ENCODE measurements at places on chromosomes 11 and 22.

GRCh38 chr11:35077709-35078469 is 61.1 kb upstream of the CD44 start:
- peak; percentile 53 for DNase-seq

- no peak for DNase-seq
Measured at GRCh38 chr11:30333405-30333804, 10.5 kb downstream of the ARL14EP start.

DNA sequence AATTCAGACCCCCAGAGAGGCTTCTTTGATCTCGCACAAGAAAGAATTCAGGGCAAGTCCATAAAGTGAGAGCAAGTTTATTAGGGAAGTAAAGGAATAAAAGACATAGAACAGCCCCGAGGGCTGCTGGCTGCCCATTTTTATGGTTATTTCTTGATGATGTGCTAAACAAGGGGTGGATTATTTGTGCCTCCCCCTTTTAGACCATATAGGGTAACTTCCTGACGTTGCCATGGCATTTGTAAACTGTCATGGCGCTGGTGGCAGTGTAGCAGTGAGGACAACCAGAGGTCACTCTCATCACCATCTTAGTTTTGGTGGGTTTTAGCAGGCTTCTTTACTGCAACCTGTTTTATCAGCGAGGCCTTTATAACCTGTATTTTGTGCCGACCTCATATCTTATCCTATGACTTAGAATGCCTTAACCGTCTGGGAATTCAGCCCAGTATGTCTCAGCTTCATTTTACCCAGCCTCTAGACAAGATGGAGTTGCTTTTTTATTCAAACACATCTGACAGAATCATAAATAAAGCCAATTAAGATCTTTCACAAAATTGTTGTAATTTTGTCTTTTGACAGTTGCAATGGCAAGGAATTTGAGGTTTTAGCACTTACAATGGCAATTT is 7.6 kb downstream of the DDIAS start:
- DNase-seq, result no peak

DNA sequence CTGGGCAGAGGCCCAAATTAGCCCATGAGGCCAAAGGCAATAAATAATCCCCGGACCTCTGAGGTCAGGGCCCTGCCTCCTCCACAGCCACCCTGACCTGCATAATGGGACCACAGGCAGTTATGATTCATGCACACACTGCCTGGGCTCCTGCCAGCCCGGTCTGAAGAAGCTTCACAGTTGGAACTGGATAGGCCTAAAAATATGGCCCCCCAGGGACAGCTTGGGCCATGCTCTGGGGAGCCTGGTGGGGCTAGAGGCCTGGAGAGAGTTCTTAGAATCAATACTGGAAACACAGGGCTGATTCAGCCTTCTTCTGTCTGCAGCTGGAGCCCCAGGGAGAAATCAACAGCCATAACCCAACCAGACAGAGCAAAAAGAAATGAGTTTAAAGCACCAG is 112.8 kb upstream of the CADM1 start:
- no peak for DNase-seq

DNA sequence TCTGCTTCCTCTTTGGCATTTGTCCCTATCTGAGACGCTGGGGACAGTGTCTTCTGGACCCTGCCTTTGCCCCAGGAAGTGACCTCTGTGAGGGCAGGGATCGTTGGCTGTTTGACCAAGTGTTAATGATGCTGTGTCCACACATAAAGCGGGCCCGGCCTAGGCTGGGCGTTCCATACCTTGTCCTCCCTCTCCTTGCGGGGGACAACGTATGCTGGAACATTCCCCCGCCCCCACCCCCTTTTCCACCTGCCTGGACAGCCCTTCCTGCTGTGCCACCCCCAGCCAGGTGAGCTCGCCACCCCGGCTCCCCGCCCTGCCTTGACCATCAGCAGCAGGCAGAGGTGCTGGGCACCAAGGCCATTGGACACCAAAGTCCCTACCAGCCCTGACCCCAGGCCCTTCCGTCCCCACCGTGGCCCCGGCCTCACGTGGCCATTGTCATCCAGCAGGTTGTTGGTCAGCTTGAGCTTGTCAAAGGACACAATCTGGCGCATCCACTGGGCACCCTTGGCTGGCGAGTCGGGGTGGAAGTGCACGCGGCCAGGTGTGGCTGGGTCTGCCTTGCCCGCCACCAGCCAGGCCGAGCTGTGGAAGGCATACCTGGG is 4.1 kb upstream of the NUDT8 start:
- no peak for DNase-seq

DNA sequence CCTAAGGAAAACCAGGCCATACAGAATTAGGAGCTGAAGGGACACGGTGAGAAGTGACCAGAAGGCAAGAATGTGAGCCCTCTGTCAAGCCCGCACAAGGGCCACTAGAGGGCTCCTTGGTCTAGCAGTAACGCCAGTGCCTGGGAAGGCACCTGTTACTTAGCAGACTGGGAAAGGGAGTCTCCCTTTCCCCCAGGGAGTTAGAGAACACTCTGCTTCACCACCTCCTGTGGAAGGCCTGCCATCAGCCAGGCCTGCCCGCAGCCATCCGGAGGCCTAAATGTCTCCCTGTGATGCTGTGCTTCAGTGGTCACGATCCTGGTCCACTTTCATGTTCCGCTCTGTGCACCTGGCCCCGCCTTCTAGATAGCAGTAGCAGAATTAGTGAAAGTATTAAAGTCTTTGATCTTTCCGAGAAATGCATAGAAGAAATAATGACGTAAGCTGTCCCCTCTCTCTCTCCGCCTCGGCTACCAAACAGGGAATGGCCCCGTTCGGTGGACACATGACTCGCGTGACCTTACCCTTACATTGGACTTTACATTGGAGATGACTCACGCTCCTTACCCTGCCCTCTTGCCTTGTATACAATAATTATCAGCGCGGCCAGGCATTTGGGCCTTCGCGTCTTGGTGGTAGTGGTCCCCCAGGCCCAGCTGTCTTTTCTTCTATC is 10.7 kb upstream of the GSTP1 start:
- peak; percentile 34 for DNase-seq

DNA sequence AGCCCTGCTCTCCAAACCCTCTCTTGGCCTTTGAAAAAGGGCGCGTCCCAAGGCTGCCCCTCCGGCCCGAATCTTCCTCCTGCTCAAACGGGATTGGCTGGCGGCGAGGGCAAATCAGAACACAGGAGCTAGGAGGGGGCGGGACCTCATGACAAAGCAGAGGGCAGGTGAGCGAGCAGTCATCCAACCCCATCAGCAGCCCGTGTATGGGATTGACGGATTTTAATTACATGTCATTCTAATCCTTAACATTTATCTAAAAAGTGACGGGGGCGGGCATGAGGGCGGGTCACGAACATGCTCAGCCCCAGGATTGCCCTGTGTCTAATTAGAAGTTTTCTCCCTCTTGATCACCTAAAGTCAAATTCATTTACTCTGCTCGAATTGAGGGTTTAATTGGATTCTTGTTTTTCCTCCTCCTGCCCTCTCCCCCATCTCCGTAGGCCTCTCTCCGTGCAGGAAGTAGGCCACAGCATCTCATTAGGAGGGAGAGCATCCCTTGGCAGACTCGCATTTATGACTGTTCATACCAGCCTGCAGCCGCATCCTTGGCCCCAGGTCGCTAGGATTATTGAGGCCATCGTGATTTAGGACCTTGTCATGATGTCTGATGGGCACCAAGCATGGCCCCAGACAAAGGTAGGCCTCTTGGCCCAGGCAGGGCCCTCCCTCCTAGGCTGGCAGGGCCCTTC is 147.1 kb downstream of the CHST1 start:
- no peak for DNase-seq

DNA sequence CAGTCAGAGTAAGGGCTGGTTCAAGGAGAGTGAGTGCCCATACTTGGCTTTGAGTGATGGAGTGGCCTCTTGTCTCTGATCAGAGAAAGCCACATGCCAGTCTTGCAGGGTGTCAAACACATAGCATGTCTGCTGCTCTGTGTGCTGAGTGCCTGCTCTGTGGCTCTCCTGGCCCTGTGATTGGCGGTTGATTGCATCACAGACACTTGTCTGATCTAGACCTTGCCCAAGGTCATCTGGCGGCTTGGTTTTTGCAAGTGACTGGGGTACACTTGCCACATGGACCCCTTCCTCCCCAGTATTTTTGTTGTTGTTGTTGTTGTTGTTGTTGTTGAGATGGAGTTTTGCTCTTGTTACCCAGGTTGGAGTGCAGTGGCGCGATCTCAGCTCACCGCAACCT is 10.3 kb downstream of the OSBP2 start:
- DNase-seq, result no peak

DNA sequence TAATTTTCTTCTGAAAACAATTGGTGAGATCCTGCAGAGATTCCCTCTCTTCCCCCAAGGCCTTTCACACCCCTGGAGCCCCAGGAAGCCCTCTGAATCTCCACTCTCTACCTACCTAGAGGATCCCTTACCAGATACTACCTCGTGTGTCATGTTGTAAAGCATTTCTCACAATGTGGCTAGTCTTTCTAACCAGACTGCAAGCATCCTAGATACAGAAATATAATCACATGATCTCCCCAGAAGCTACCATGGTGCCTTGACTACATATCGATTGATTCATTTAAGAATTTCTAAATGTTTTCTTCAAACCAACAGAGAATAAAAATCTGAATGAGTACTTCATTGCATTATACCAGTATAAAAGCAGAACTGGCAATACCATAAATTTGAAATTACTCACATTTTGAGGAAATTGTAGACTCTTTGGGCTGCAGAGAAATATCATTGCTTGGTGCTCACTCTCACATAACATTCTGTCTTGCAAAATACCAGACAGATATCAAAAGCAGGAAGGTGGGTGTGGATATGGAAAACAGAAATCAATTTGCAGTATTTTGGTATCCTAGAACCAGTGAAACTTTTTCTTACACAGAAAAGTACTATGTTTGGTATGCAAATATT is 113.5 kb downstream of the MAML2 start:
- DNase-seq, result no peak

- no peak for DNase-seq
Measured at GRCh38 chr22:40236131-40236665, 58.5 kb downstream of the TNRC6B start.

- no peak for DNase-seq
Measured at GRCh38 chr11:134795017-134795416, 383.0 kb upstream of the B3GAT1 start.

DNA sequence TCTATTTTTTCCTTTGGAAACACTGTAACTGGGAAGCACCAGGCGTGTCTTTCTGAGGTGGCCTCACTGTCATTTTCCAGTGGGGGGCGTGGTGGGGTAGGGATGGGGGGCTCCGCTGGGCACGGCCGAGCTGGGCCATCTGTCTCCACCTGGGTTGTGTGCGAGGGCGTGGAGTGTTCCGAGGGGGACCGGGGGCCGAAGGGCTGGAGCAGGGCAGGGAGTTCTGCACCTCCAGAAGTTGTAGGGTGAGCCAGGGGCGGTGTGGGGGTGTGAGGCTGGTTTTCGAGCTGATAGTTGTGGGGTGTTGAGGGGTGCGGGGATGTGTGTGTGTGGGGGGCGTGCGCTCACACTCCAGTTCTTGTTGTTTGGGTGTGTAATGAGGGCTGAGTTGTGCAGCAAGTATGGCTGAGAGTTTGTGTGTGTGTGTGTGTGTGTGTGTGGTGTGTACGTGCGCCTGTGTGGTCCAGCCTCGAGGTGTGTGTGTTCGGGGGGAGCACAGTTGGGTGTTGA is 10.8 kb downstream of the YPEL4 start:
- no peak for DNase-seq

DNA sequence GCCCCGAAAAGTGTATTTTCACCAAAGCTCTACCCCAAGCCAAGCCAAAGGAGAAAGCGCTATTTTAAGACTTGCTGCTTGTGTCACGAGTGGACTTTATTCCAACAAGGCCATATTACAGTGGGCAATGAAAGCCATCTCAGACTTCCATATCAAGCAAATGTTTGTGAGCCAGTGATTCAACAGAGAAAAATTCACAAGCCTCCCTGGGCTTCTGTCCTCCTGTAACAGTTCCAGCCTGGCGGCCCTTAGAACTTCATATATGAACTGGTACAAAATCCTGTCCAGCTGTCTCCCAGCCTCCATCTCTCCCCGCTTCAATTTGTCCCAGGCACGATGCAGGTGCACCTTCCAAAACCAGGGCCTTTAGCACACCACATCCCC is 11.2 kb downstream of the LARGE1 start:
- no peak for DNase-seq

DNA sequence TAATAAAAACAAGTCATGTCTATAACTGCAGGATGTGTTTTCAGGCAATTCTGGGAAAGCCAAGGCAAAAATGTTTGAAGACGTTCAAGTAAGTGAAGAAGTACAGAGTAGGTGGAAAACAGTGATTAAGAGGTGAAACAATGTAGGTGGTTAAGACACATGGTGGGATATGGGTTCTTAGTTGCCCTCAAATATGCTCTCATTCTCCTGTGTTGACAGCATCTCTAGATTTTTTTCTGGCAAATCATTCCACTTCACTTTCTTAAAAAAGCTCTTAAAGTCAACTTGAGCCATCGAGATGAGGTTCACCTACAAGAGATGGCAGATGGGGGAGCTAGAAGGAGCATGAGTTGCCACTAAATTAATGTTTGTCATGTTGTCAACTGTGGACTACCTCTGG is 1041.0 kb upstream of the CNTN5 start:
- no peak for DNase-seq

GRCh38 chr22:43743131-43743530 is 69.0 kb downstream of the EFCAB6 start:
- DNase-seq, result no peak

DNA sequence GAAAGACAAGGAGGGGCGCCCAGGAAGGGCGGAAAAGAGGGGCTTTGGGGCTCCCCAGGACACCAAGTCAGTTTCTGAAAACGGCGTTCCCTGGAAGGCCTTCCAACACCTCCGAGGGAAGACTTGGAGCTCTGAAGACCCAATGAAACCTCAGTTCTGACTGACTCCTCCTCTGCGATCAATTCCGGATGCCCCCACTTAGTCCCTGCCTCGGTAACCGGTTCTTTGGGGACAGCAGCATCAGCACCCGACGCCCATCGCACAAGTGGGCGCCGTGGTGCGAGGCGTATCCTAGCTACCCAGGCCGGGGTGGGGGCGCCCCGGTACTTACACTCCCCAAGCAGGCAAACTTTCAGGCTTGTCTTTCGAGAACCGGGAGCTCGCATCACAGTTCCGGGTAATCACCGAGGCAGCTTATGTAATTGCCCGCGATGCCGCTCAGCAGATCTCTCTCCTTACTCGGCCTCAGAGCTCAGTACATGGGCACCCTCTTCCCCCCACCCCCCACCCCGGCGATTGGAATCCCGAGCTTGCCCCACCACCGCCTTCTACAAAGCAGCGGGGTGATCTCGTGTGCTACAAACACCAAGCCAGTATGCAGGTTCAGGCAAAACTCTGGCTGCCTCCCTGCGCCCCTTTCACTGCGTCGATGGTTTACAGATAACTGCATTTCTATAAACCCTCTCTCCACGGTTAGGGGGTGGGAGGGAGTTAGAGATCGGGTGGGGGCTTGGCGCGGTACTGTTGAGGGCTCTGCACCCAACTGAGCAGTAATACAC is 2.0 kb downstream of the TENM4 start:
- DNase-seq, result no peak

GRCh38 chr11:1000357-1001278 is 35.9 kb downstream of the MUC6 start:
- no peak for DNase-seq

- no peak for DNase-seq
Measured at GRCh38 chr11:19283991-19284390, 43.2 kb upstream of the E2F8 start.

Data from stimulated activated CD4-positive, alpha-beta T cell treated with anti-CD3 and anti-CD28 coated beads, Interleukin-4, amount 100 ng/mL, for 24 hours (primary cell).